ENCODE measurements at places on chromosomes 1 and 21. TPM values are rescaled to one million over a fixed set of nuclear protein-coding genes. Genes with fewer than 3 reads are reported as not detected.

Gene AQP10
- not detected for total RNA-seq

GRCh38 chr1:207034998-207035397 lies 2.4 kb upstream of the C1orf116 start:
- no peaks in the 10 kb centered on the region for H3K36me3 ChIP-seq
- H3K27ac ChIP-seq: no peak overlapping the region
- no peaks in the 10 kb centered on the region for H3K4me1 ChIP-seq

Gene RASSF5
- 190 TPM for total RNA-seq

Gene UBXN10
- 0.06 TPM for total RNA-seq

Gene TSPAN1
- total RNA-seq: not detected

DNA sequence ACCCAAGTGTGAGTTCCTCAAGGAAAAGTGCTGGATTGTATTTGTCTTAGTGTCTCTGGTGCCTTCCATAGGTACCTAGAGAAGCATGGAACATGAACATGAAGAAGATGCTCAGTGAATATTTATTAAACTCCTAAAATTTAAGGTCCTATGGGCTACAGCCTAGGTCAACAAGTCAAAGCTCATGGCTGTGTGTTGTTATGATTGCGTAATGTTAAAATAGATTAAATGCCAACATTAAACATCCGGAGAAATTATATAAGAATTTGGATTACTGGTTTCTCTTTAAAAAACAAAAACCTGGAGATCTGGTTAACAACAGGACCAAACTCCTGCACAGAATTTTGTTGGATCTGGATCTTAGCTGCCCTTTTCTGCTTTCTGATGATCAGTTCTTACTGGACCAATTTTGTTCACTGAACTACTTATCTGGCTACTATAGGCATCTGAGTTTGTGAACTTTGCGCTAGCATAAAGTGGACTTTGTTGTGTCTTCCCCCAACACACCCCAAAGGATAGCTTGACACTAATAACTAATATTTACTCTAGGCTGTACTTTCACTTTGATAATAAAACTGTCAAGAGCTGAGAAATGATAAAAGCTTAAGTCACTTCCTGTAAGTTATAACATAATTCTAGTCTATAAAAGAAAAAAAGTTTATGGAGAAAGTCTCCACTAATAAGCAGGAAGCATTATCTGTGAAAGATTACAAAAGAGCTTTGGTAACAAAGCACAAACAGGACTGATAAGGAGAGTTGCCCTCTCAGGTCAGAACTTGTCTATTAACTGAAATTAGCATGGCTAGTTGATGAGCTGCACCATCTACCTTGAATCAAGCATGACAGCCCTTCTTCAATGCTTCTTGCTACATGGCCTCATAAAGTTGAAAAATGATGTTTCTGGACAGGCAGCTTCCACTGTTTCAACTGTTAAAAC lies 20.7 kb downstream of the F5 start:
- no peak overlapping the region for H3K4me3 ChIP-seq
- no peaks in the 10 kb centered on the region for H3K27me3 ChIP-seq
- DNase-seq: no peak
- H3K36me3 ChIP-seq: no peaks in the 10 kb centered on the region
- peaks cover 9% of the 10 kb centered on the region for H3K4me1 ChIP-seq

Gene GPR52
- total RNA-seq: 3.4 TPM

Gene HES3
- total RNA-seq: not detected

DNA sequence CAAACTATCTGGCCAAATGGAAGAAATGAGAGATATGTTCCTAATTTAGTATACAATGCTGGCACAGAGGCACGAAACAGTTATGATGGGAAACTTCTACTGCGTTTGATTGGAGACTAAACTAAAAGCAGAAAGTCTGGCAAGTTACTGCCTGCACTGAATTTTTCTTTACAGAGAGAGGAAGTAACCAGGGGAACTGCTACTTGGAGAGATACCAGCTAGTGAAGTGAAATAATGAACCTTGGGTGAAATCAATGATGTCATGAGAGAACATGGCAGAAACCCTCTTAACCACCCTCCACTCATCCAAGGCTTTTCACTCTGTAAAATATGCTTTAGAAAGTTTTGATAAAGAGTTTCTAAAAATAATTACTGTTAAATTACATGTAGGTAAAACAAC lies 29.3 kb downstream of the NIBAN1 start:
- H3K27me3 ChIP-seq: no peaks in the 10 kb centered on the region
- H3K36me3 ChIP-seq: no peaks in the 10 kb centered on the region
- DNase-seq: no peak
- no peaks in the 10 kb centered on the region for H3K4me1 ChIP-seq
- no peak overlapping the region for H3K4me3 ChIP-seq
- no peak overlapping the region for H3K27ac ChIP-seq

Gene SELL
- 396 TPM for total RNA-seq

DNA sequence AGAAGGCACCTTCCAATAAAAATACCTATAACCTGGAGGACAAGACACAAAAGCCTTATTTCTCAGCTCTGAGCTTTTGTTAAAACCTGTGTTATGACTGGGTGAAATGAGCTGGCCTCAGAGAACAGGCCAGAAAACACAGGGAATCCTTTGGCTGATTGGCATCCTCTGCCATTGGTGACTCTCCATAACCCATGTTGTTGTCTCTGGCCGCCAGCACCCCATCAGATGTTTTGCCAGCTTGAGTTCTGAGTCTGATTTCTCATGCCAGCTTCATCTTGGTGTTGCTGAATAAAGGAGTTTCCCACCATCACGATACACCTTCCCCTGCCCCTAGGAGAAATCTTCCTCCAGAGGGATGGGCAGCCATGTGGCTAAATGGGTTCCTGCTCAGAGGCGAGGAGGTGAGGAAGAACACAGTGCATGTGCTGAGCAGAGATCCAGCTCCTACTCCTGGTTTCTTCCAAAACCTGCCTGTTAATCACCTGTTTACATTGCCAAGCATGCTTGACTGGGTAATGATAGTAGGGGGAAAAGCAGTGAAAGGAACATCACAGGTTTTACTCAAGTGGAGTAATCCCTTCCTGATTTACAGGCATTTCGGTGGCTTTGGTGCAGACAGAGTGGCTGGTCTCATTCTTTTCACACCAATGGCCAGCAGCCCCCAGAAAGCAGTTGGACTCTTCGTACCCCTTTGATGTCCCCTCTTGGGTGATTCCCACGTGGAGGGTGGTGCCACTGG lies 109.8 kb downstream of the ROR1 start:
- H3K27me3 ChIP-seq: no peaks in the 10 kb centered on the region
- H3K36me3 ChIP-seq: no peaks in the 10 kb centered on the region
- H3K4me1 ChIP-seq: no peaks in the 10 kb centered on the region
- H3K4me3 ChIP-seq: no peak overlapping the region

DNA sequence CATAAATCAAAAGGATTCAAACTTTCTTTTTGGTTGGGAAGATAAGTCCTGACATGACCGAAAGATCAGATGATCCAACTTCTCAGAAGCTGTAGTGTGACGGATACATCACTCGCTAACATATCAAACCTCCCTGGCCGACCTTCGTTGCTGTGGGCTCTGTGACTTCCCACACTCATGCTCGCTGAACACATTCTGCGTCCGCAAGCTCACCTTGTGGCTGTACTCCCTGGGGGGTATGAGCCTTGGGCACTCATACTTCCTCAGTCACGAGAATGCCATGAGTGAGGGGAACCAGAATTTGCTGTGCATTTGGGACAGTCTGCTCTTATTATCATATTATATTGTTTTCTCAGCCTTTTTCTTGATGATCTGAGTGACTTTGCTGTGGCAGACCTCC lies 105.4 kb downstream of the RWDD3 start:
- DNase-seq: no peak
- no peak overlapping the region for H3K4me3 ChIP-seq
- no peaks in the 10 kb centered on the region for H3K36me3 ChIP-seq
- no peaks in the 10 kb centered on the region for H3K27me3 ChIP-seq

GRCh38 chr1:229170778-229171505 lies 100.0 kb upstream of the RAB4A start:
- H3K27ac ChIP-seq: no peak overlapping the region
- no peaks in the 10 kb centered on the region for H3K4me1 ChIP-seq
- H3K27me3 ChIP-seq: no peaks in the 10 kb centered on the region
- DNase-seq: no peak
- no peaks in the 10 kb centered on the region for H3K36me3 ChIP-seq

Gene APOBEC4
- not detected for total RNA-seq

DNA sequence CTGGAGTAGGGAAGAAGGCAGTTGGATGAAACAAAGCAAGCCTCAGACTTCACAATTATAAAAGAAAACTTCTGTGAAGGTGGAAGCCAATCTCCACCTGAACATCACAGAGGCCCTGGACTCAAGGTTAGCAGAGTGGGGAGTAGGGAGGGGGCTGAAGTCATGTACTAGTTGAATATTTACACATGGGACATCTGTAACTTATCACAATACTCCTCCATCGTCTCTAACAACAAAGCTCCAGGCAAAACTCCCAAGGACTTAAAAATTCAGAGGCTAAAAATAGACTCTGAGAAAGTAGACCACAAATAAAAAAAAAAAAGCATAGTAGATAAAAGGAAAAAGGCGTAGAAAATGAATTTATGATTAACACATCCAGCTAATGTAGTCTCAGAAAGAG lies 326.3 kb upstream of the PKN2 start:
- no peaks in the 10 kb centered on the region for H3K4me1 ChIP-seq
- H3K4me3 ChIP-seq: no peak overlapping the region
- H3K27ac ChIP-seq: no peak overlapping the region
- no peaks in the 10 kb centered on the region for H3K27me3 ChIP-seq
- DNase-seq: no peak
- H3K36me3 ChIP-seq: no peaks in the 10 kb centered on the region
